Activated naive CD8-positive, alpha-beta T cell treated with anti-CD3 and anti-CD28 coated beads, Interleukin-2, amount 10 ng/mL, durations not matched to agents 7 days and 5 days (primary cell): ENCODE measurements at places on chromosomes 16 and 17. TPM values are rescaled to one million over a fixed set of nuclear protein-coding genes. Genes with fewer than 3 reads are reported as not detected.

The KRTAP9-2 gene
- total RNA-seq: not detected

The NDEL1 gene
- 79.0 TPM for total RNA-seq

The CDRT15 gene
- total RNA-seq: not detected

The UBN1 gene
- 43.4 TPM for total RNA-seq

The SLC38A7 gene
- total RNA-seq: 11.8 TPM

The CHST5 gene
- not detected for total RNA-seq

The ARHGDIG gene
- total RNA-seq: not detected

The ZNF423 gene
- total RNA-seq: not detected

The KRT32 gene
- not detected for total RNA-seq

The ZNF48 gene
- total RNA-seq: 15.5 TPM

The TPSG1 gene
- total RNA-seq: not detected

The CD79B gene
- total RNA-seq: 17.0 TPM

The DYNLRB2 gene
- not detected for total RNA-seq

The MGAT5B gene
- 0.43 TPM for total RNA-seq

The FOXJ1 gene
- total RNA-seq: 5.4 TPM

The PABPN1L gene
- not detected for total RNA-seq

The NPTX1 gene
- total RNA-seq: 2.8 TPM

The MAP3K14 gene
- 33.7 TPM for total RNA-seq

The ZNF689 gene
- 14.4 TPM for total RNA-seq

The TMEM100 gene
- total RNA-seq: not detected

The KRT33A gene
- not detected for total RNA-seq

The OTOP3 gene
- not detected for total RNA-seq

The DLX4 gene
- 0.69 TPM for total RNA-seq

The ST6GALNAC2 gene
- 3.4 TPM for total RNA-seq

The METTL23 gene
- total RNA-seq: 54.1 TPM

The SPN gene
- 263 TPM for total RNA-seq

The CACNG3 gene
- total RNA-seq: not detected

The CDH16 gene
- total RNA-seq: not detected

The NAGS gene
- total RNA-seq: 1.4 TPM

The TMIGD1 gene
- not detected for total RNA-seq

The TP53TG3B gene
- total RNA-seq: not detected

The SLC13A5 gene
- total RNA-seq: not detected

The TEKT1 gene
- not detected for total RNA-seq

The SULT1A2 gene
- 1.0 TPM for total RNA-seq

The CDYL2 gene
- 27.8 TPM for total RNA-seq

The KPNB1 gene
- total RNA-seq: 335 TPM

The C17orf100 gene
- 2.0 TPM for total RNA-seq

The EVPLL gene
- not detected for total RNA-seq

The SULT1A4 gene
- total RNA-seq: 1.5 TPM

The IRX5 gene
- total RNA-seq: not detected

The ACSM3 gene
- total RNA-seq: 9.7 TPM

The ADAMTS18 gene
- not detected for total RNA-seq

The GPRC5B gene
- not detected for total RNA-seq
